Retina (tissue), 1 donor: ENCODE measurements at places on chromosomes 6 and 20.
A peak's percentile ranks its signal among the peaks of the same experiment; 100 is the strongest.

DNA sequence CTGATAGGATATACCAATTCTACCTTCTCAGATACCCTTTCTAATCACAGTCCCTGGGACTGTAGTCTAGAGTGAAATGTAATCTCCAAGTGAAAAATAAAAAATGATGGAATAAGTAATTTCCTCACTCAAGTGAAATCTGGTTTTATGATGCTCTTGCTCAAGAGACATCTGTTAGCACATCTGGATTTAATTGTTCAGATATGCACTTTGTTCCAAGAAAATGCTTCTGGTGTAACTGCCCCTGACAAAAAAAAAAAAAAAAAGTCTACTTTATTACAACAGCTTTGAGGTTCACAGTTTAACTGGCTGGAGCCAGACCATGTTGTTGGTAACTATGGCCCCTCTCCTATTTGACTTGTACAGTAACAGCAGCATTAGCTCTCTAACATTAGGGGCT lies 251.8 kb downstream of the BTBD9 start:
- no peak for DNase-seq

DNA sequence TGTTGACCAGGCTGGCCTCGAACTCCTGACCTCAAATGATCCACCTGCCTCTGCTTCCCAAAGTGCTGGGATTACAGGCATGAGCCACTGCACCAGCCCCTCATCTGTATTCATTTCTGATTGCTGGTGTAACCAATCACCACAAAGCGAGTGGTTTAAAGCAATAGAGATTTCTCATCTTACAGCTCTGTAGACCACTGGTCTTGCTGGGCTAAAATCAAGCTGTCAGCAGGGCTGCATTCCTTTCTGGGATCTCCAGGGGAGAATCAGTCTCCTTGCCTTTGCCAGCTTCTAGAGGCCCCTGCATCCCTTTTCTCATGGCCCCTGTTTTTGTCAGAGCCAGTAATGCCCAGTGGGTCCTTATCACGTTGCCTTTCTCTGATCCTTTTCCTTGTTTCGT lies 49.9 kb upstream of the PMEPA1 start:
- no peak for DNase-seq

DNA sequence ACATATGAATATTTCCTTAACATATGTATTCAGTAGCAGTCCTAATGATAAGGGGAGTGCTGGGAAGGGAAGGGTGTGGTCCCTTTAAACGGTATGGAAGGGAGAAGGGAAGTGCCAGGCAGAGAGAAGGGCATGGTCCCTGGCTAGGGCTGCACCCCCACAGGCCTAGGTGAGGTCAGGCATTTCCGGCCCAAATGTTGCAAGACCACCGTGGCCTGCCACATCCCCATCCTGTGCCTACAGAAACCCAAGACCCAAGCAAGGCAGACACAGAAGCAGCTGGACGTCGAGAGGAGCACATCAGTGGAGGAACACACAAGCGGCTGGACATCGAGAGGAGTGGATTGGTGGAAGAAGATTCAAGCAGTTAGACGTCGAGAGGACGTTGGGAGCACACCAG lies 5.9 kb downstream of the RRAGD start:
- no peak for DNase-seq

DNA sequence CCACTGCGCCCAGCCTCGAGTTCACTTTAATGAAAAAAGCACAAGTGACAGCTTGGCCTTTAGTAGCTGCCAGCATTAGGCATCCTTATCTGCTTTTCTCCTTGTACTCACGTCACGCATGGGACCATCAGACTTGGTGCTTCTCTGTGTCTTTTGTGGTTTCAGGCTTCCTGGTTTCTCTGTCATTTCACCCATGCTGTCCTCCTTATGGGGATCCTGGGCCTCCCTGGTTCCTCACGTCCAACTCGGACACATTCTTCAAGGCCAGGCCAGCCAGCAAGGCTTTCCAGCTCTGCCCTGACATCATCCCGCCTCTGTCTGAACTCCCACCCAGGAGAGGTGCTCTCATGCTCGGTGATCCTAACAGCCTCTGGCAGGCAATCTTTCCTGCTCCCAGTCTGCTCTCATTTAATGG lies 83.2 kb downstream of the TIAM2 start:
- peak; percentile 77 for DNase-seq

DNA sequence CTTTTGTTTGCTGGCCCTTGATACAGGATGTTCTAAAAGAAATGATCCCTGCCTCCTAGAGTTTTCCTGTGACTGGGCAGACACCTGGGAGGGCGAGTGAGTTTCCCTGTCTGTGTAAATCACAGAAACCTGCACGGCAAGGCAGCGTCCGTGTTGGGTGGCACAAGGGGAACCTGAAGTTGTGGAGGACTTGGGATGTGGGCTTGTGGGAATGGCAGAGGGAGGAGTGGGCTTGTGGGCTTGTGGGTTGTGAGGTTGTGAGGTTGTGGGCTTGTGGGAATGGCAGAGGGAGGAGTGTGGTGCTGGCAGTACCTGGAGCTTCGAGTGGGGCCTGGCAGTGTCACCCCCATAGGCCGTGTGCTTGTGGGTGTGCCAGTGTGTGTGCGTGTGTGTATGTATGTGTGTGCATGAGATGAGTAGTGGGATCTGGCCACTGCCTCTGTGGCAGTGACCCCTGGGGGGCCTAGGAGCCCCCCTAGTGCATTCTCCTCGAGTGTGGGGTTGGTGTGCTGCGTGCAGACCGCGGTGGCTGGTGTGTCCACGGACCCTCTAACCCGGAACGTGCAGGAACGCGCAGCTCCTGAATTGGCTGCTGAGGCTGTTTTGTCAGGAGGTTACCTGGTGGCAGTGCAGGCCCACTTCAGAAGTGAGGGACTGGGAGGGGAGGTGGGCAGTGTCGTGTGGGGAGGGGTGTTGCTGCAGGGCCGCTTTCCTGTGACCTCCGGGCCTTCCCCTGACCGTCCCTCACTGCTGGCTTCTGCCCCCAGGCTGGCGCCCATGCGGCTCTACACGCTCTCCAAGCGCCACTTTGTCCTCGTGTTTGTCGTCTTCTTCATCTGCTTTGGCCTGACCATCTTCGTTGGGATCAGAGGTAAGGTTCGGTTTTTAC lies 13.0 kb downstream of the TMEM181 start:
- DNase-seq: no peak

DNA sequence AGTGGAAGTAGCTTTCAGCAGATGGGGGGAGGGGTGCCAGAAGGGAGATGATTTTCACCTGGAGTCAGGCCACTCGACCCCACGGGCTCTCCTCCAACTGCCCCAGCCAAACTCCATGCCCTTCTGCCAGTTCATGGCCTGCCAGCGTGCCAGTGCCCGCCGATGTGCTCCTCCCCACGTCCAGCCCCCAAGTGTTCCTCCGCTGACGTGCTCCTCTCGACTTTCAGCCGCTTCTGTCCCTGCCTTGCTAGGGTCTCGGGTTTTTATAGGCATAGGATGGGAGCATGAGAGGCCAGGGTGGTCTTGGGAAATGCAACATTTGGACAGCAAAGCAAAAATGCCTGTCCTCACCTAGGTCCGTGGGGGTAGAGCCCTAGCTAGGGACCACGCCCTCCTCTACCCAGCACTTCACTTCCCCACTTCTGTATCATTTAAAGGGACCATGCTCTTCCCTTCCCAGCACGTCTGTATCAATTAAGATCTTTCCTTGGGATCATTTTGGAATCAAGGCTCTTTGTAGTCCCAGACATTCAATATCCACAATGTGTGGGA lies 54.4 kb downstream of the PRND start:
- no peak for DNase-seq

GRCh38 chr20:8721098-8721497 lies 347.8 kb upstream of the PLCB4 start:
- DNase-seq: peak; percentile 52

- DNase-seq: no peak
Observed at GRCh38 chr20:21583486-21584168, 69.8 kb upstream of the NKX2-2 start.

GRCh38 chr20:47973519-47974233 lies 188.4 kb upstream of the SULF2 start:
- DNase-seq: peak; percentile 68

GRCh38 chr6:137754866-137755265 lies 112.2 kb upstream of the TNFAIP3 start:
- no peak for DNase-seq

DNA sequence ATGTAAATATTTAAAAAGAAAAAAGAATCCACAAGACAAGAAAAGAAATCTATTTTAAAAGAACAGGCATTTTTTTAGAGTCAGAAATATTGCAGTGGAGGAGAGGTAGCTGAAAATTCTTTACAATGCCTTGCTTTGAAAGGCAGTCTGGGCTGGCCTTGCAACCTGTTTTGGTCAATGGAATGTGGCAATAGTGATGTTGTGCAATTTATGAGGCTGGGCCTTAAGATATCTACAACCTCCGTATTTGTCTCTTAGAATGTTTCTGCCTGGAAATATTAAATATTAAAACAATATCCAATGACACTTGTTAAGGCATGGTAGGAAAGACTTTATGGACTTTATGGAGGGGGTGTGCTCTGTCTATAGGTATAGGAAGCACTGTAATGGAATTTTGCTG lies 14.8 kb upstream of the SCGN start:
- no peak for DNase-seq

GRCh38 chr6:166436195-166437139 lies 53.7 kb upstream of the MPC1 start:
- peak; percentile 33 for DNase-seq

GRCh38 chr6:30885999-30886896 lies 1.9 kb downstream of the DDR1 start:
- peak; percentile 93 for DNase-seq

GRCh38 chr6:89048985-89049384 lies 31.6 kb upstream of the PNRC1 start:
- no peak for DNase-seq

GRCh38 chr6:126156973-126157372 lies 170.6 kb downstream of the TRMT11 start:
- DNase-seq: no peak

GRCh38 chr6:26184367-26184891 lies 97.2 kb downstream of the HFE start:
- no peak for DNase-seq
